ENCODE measurements at places on chromosomes 12 and 14.

DNA sequence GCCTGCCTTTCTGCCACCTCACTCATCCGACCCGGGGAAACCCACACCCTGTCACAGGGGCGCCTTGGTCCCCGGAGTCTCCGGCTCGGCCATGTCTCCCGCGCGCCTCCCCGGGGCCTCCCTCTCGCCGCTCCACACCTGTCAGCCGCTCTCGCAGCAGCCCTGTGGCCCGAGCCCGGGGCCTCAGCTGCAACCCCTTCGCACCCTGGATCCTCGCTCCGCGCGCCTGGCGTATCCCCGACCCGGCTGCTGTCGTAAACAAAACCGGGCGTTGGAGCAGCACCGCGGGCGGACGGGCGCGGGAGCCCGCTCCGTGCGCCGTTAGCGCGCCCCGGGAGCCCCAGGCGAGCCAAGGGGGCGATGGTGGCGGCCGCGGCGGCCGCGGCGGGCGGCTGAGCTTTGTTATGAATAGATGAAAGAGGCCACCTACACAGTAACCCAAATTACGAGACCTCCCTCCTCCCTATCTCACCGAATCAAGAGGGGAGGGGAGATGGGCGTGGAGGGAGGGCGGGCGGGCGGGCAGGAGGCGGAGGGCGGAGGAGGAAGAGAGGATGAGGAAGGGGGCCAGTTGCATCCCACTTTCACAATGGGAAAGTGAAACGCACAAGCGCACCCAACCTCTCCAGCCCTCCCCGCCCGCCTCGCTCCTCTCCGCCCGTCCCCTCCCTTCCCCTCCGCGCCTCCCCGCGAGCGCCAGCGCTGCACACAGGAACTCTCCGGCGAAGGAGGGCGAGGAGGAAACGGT, at the start of gene PLXNC1:
TSS of gene PLXNC1 (plus strand) at position 587 of the 748 bp plus-strand sequence. CDS start 395 bp downstream, outside the sequence.
- peak; percentile 64 for DNase-seq

DNA sequence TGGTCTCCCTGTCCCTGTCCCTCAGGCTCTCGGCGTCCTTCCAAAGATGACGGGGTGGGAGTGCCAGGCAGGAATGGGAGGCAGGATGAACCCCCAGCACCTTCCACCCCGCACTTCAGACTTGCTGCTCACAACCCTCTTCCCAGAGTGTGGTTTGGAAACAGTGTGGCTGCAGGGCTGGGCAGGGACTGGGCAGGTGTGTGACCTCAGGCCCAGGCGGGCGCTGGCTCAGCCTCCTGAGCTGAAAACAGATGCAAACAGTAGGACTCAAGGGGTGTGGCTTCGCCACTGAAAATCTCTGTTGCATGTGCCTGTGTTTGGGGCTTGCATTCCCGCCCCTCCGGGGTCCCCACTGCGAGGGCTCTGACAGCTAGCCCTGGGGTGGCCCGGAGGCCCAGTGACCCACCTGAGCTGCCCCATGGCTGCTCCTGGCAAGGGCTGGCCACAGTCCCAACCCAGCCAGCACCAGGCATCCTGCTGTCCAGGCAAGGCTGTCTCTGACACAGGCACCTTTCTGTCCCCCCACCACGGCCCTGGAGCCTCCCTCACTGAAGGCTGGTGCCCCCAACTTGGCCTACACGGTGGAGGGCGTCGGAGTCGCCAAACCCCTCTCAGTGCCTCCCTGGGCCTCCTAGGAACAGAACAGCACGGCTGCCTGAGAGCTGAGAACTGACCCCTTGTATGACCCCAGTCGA, 46.1 kb downstream of the BEGAIN start:
- DNase-seq: no peak

DNA sequence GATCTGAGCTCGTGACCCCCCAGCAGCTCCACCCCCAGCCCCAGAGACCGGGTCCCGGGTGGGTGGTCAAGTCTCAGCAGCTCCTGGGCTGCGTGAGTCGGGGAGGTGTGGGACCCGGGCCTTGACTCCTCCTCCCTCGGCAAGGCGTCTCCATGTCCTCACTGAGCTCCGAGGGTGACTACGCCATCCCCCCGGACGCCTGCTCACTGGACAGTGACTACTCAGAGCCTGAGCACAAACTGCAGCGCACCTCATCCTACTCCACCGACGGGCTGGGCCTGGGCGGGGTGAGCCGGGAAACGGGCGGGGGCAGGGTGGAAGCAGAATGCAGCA, 28.1 kb downstream of the PIGH start:
- DNase-seq: no peak

GRCh38 chr12:19485240-19485639, 45.9 kb downstream of the AEBP2 start:
- no peak for DNase-seq

- DNase-seq: no peak
Measured at GRCh38 chr12:112243255-112244110, 118.1 kb downstream of the TRAFD1 start.

Data from activated T-helper 9 cell treated with anti-CD3 and anti-CD28 coated beads, Interleukin-2, amount 50 U/mL, for 16 hours (primary cell).